Tibial nerve (tissue), 4 donors: ENCODE measurements at places on chromosomes 5 and 9. TPM values are rescaled to one million over a fixed set of nuclear protein-coding genes. Genes with fewer than 3 reads are reported as not detected.

The ZFP37 gene
- total RNA-seq = 3.3 TPM

The RGS3 gene
- total RNA-seq = 45.9 TPM

DNA sequence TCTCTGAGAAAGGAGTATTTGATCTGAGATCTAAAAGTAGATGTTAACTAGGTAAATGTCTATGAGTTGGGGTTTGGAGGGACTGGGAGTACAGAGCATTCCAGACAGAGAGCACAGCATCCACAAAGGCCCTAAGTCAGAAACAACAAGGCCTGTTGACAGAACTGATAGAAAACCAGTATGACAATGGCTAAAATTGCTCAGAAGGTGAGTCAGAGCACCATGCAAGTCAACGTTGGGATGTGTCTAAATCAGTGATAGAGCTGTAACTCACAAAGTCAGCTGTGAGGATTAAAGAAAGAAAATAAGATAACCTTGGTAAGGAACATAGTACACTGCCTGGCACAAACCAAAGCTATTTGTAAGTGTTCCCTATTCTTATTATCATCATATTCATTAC, 124.0 kb downstream of the CETN3 start:
- no peak for DNase-seq

GRCh38 chr5:54220230-54221040, 89.9 kb downstream of the ARL15 start:
- DNase-seq = no peak
